ENCODE measurements at places on chromosomes 6 and 20.
A peak's percentile ranks its signal among the peaks of the same experiment; 100 is the strongest.

- DNase-seq, result no peak
Observed at GRCh38 chr6:163603395-163603794, 188.9 kb downstream of the QKI start.

DNA sequence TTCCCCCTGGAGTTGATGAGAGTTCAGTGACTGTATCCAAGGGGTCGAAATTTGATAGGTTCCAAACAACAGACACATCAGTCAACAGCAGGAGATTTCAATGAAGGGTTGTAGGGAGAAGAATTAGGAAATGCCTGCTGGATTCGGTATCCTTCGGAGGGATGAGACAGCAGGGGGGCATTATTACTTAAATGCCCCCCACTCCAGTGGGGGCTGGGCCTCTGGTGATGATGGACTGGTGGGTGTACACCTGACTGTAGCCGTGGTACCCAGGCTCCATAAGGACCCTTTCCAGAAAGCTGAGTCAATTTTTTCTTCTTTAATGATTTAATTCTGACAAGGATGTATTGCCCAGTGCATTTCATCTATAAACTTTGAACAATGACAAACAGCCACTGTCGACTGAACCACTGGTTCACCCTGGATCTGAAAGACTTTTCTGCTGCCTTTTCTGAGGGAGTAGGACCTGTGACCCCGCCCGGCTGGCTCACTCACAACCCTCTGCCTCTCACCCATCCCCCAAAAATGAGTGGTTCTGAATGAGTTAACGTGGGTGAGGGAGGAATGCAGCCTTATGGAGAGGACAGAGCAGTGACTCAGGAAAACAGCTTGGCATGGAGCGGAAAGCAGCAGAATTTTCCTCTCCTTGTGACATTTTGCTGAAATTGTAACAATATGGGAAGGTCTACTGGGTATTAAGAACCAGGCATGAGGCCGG lies 41.0 kb downstream of the ZMYND8 start:
- DNase-seq, result peak; percentile 23

DNA sequence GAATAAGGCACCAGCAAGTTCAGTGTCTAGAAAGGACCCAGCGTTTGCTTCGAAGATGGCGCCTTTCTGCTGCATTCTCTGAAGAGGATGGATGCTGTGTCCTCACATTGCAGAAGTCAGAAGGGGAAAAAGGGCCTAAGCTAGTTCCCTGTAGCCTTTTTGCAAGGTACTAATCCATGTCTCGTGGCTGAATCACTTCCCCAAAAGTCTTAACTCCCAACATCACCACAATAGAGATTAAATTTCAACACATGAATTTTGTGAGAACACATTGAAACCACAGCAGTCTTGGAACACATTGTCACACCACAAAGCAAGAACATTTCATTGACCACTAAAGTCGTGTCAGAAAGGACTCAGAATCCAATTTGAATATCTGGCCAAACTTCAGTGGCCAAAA lies 42.1 kb downstream of the KLHL31 start:
- no peak for DNase-seq

DNA sequence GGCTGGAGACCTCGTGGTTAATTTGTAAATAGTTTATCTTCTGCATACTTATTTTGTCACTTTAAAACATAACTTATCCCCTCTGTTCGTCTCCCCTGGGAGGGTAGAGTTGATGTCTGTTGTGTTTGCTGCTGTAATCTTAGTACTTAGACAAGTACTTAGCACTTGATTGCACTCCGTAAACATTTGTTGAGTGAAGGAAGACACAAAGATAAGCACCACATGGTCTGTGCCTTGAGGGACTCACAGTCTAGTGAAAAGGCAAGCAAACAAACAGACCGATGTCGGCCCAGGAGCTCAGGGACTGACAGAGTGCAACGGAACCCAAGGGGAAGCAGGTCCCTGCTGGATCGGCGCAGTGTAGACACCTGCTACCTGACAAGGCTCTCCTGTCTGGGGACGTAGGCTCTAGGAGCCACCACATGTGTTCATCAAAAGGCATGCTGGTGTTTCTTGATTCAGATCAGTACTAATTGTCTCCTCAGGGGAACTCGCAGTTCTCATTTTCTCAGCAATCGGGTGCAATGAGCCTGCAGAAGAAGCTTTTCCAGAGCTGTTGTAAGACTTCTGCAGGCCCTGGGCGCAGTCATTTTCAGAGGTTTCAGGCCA lies 31.4 kb downstream of the EDN3 start:
- DNase-seq, result no peak

DNA sequence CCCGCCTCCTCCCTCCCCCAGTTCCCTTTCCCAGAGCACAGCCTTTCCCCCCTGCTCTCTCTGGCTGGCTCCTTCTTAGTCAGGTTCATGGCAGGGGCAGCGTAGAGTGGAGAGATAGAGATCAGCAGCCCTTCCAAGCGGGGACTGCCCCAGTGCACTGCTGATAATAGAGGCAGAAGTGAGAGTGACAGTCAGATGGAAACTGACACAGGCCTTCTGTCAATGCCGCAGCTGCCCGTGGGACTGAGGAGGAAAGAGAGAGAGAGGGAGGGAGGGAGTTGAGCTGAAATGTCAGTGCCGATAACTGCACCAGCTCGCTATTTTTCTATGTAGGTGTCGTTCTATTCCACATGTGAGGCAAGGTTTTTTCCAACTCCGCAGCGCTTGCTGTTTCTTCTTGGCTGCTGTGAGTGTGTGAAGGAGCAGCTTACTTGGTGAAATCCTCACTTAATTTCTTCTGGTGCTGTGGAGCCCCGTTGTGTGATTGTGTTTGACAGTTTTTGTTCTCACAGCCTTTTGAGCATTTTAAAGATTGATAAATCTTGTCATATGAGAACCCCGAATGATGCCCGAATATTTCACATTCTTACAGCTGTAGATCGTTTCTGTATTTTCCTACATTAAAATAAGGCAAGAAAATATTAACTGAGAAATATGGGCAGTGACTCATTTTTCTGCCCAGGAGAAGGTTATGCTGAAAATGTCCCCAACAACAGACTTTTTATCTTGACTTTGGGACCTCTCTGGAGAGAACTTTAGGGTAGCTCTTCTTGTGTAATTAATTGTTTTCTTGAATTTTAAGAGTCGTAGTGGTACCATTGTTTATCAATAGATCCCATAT lies 386.4 kb upstream of the MMS22L start:
- peak; percentile 17 for DNase-seq

DNA sequence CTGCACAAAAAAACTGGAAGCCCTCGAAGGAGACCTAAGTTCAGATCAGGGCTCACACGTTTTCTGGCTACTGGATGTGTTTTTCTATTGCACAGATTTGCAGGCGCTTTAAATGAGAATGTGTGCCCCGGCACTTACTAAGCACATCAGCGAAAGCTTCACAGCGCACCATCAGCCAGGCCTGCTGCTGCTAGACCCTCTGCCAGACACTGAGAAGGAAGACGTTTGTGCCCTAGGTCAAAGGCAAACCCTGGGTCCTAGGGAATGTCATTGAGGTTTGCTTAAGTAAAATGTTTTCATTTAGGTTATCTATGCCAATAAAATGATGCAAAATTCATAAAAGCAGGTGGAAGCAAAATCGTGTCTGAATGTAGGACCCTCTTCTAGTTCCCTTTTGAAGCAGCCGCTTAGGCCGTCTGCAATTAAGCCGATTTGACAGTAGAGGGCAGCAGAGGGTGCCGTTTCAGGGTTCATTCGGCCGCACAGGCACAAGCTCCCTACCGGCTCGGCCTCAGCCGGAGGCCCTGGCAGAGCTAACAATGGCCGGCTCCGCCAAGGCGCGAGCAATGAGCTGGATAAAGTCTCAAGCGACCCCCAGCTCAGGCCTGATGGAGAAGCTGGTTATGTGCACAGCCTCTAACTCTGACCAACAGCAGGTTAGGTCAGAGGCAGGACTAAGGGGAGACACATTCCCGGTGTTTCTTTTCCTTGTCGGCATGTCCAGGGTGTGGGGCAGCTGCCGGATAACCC lies 107.2 kb upstream of the FOXA2 start:
- DNase-seq, result peak; percentile 87

DNA sequence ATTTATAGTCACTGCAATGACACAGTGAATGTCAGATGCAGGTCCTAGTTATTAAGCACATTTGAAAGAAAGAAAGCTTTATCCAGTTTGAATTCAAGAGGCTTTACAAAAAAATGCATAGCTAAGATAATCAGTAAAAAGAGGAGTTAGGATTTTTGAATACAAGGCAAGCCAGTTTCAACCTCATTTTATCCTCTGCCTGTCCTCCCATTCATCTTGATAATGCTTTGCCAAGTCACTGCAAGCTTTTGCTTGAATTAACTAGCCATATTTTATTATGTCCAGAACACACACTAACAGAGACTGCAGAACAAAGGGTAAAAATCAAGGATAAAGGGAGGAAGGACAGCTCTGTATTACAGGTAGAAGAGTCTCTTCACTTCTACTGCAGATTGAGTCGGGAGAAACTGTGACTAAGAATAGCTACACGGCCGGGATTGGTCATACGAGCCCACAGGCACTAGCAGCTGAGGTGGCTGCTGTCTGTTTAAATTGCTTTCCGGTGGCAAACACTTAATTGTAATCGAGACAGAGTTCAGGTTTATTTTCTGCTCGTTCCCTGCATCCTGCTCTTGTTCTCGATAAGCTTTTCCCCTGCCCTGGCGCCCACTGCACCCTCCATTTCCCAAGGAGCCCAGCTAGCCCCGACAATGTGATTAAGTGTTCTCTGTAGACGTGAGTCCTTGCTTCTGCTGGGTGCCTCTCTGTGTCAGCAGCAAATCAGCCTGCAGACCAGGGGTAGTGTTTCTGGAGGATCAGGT lies 30.5 kb upstream of the AKAP12 start:
- DNase-seq, result no peak

GRCh38 chr6:27280064-27280539 lies 32.0 kb downstream of the POM121L2 start:
- DNase-seq, result no peak

- no peak for DNase-seq
Observed at GRCh38 chr20:53707371-53708055, 113.9 kb upstream of the ZNF217 start.
